NCI-H2107 (cell line): ENCODE measurements at places on chromosomes 3 and 15.

- no peak for DNase-seq
Observed at GRCh38 chr3:76370749-76371520, 585.6 kb upstream of the ZNF717 start.

DNA sequence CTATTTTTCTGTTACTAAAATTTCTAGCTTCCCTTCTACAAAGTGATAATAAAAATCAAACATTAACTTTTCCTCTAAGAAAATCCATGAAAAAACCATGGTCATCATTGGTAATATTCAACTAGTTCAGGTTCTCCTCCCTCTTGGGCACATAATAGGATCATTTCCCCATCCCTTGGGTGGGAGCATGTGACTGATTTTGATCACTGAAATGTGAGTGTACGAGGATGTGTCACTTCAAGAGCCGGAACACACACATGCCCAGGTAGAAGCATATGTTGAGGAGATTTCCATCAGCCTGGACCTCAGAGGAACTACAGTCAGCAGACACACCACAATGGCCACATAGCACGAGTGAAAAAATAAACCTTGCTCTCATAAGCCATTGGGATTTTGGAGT is 36.1 kb downstream of the AP3S2 start:
- DNase-seq, result no peak

- no peak for DNase-seq
Observed at GRCh38 chr15:41688671-41689070, 28.5 kb downstream of the MGA start.

- DNase-seq, result no peak
Observed at GRCh38 chr15:39582286-39582976, 1.6 kb downstream of the THBS1 start.

- DNase-seq, result no peak
Observed at GRCh38 chr15:69088300-69088965, 72.0 kb upstream of the GLCE start.

- no peak for DNase-seq
Observed at GRCh38 chr15:44222478-44222877, 27.4 kb upstream of the FRMD5 start.

DNA sequence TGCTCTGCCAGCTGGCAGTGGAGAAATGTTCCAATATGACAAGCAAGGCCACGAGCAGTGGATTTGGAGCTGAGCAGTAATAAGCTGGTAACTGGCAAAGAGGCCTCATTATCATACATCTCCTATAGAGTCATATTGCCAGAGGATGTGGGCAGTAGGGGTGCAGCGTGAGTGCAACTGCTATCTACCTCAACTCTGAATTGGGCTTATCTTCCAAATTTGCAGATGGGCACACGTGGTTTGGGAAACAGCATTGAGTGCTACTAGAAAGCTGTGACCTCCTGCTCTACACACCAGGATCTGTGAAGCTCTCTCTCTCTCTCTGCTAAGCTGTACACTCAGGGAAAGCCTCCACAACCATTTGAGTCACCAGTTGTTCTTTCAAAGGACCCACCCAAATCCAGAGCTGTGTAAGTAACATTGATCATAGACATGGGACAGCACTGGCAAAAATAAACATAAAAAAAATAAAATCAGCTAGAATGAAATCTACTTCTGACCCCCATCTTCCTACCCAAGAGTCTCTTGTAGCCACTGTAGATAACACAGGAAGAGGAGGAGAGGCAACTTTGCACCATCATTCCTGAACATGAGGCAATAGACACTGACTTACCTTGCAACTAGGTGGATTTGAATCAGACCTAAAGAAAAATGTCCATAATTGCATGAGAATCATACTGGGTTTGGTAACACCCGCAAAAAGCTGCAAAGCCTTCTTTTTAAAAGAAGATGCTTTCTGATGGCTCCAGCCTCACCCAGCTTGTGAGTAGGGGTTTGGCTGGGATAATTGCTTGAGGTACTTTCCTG is 82.9 kb upstream of the THBS1 start:
- DNase-seq, result no peak

- no peak for DNase-seq
Observed at GRCh38 chr3:57059411-57059810, 1.1 kb upstream of the SPATA12 start.

DNA sequence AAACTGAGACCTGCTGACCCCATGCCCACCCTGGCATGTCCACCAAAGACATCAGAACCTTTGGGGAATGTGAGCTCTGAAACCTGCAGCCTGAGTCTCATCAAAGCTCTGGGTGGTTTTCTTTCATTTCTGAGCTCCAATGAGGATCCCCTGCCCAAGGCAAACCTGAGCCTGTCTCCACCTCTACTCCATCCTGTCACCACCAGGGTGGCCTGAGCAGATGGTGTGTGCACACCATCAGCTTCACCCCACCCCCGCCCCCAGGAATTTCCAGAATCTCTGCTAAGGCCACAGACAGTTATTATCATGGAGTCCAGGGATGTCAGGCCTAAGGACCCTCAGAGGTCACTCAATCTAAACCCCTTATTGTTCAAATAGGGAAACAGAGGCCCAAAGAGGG is 1.3 kb downstream of the XIRP1 start:
- no peak for DNase-seq

DNA sequence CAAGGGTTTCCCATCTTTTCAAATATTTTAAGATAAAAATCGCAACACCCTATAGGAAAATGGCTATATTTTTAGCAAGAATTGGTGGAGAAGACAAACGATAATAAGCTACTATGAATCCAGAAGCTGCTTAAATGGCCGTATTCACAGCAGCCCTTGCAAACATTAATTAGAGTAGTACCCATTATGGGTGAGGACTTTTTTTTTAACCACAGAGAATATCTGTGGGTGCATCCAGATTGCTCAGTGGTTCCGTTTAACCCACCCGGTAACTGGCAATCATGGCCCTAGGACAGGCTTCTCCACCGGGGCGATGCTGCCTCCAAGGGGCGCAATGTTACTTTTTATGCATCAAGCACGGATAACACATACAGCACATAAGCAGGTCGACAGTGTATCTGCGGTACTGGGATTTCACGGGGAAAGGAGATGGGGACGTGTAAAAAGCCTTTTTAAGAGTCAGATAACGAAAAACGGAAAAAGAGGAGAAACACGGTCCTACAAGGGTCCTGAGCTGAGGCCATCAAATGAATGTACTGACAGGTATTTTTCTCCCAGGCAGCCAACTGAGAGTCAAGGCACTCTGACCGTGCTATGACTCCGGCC is 968 bp upstream of the TMEM266 start:
- no peak for DNase-seq

DNA sequence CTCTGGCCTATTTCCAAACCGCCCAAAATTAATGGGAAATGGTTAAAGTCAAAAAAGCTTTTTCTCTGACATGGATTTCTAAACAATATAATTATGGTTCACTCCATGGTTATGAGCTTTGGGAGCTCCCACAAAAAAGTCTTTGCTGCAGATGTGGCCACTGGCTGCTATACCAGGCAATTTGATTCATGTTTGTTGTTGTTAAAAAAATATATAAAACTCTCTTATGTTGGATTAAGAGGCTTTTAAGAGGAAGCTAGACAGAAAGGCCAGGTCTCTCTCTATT is 258.6 kb downstream of the TIGIT start:
- DNase-seq, result no peak

GRCh38 chr15:72271221-72271620 is 1.1 kb downstream of the PARP6 start:
- no peak for DNase-seq

- DNase-seq, result peak; percentile 8
Observed at GRCh38 chr15:77496715-77497109, 76.0 kb downstream of the HMG20A start.

DNA sequence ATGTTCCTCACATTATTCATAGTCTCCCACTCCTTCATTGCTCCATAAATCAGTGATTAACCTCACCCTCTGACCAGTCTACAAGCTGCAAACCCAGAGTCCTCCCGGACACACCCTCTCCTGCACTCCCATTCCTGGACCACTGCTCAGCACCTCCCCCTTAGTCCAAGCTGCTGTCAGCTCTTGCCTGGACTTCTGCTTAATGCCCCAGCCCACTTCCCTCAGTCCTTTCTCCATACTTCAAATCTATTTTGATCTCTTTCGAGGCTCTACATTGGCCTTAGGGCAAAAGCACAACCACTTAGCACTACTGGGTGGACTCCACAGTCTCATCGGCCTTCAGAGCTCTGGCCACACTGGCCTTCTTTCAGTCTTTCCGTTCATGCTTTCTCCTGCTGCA is 79.4 kb upstream of the FAM98B start:
- DNase-seq, result no peak

DNA sequence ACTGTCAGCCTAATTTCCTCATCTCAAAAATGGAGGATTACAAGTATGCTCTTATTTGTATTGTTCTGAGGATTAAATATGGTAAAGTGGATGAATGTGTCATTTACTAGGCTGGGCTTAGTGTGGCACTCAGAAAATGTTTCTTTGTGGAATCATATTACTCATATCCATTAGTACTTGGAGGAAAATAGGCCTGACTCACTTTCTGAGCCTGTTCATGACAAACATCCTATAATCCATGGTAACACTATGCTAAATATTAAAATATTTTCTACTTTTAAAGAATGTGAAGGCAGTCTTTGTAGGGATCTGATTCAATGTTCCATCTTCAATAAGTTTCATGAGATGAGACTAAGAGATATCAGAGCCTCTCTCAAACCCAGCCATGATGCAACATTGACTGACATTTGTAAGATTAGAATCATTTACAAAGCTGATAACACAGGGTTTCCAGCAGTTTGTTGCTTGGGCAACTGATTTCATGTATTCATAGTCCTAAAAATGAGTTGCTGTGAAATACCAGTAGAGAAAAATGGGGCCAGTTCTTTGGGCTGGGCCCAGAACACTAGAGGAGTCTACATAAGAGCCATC is 1048.5 kb downstream of the NTRK3 start:
- no peak for DNase-seq

DNA sequence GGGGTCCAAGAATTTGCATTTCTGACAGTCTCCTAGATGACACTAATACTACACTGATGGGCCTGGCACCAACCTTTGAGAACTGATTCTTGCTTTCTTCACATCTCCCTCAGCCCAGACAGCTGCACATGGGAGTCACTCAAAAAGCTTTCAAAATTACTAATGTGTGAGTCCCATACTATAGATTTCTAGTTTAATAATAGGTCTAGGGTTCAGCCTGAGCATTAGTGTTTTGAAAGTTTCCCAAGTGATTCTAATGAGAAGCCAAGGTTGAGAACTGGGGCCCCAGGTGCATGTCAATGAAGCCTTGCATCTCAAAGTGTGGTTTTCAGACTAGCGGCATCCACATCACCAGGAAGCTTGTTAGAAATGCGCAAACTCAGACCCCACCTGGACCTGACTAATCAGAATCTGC is 159.9 kb upstream of the CMC1 start:
- no peak for DNase-seq

GRCh38 chr3:18119866-18120265 is 305.3 kb downstream of the SATB1 start:
- DNase-seq, result no peak

DNA sequence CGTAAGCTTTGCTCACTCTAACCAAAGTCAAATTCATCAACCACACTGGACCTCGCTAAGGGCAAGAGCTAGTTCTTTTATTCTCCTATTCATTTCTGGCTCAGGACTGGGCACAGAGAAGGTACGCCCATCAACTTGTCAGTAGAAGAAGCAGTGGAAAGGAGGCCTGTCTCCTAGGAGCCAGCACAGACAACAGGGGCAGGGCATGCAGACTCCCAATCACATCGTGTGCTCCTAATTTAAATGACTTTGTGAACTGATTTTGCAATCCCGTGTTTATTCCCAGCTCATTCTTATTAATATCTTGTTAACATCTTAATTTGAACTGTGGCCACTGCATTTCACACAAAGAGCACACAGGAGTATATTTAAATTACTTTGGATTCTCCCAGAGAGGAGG is 161.1 kb upstream of the BCL6 start:
- no peak for DNase-seq

GRCh38 chr3:30747771-30748281 is 141.4 kb downstream of the TGFBR2 start:
- no peak for DNase-seq

DNA sequence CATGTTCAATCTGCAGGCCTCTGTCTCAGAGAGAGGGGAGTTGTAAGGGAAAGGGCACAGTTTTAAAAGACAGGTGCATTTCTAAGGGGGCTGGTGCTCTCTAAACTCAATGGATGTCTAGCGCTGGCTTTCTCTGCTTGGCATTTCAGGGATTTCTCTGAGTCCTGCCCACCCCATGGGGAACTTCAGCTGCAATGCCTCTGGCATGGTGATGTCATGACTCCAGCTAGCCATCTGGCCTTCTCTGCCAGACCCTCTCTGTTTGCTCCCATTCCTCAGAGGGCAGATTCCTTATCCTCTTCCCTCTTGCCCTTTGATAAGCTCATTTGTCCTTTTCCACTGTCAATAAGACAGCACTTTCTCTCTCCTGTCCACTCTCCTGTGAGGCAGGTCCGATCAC is 40.8 kb downstream of the RPLP1 start:
- DNase-seq, result no peak

- no peak for DNase-seq
Observed at GRCh38 chr3:30604093-30604492, 2.3 kb upstream of the TGFBR2 start.

GRCh38 chr3:120831066-120831465 is 76.9 kb upstream of the STXBP5L start:
- DNase-seq, result no peak

GRCh38 chr3:64796607-64797399 is 109.0 kb upstream of the ADAMTS9 start:
- no peak for DNase-seq

DNA sequence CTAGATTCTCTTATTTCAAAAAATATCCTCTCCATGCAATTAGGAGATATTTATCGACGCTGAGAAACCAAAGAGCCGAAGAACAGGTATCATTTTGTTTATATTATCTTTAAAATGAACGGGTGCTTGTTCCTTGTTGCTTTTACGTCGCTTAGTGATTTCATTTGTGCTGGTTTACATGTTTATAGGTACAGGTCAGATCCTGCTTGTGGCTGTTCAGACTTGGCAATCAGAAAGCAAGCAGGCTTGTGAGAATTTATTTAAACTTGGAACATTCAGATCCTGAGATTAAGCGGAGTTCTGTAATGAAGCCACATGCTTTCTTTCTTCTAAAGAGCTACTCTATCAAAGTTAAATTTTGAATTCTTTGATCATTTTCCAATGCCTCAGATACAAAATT is 43.0 kb upstream of the ATP2C1 start:
- no peak for DNase-seq

GRCh38 chr15:73464602-73465001 is 21.6 kb downstream of the REC114 start:
- DNase-seq, result no peak

- DNase-seq, result no peak
Observed at GRCh38 chr3:41118461-41119390, 80.6 kb upstream of the CTNNB1 start.

GRCh38 chr3:78035131-78035641 is 995.3 kb downstream of the ROBO2 start:
- DNase-seq, result peak; percentile 23
